Stimulated activated CD4-positive, alpha-beta T cell treated with anti-CD3 and anti-CD28 coated beads, Interleukin-2, amount 100 ng/mL, for 24 hours (primary cell): ENCODE measurements at places on chromosomes 13 and 19.
A peak's percentile ranks its signal among the peaks of the same experiment; 100 is the strongest.

DNA sequence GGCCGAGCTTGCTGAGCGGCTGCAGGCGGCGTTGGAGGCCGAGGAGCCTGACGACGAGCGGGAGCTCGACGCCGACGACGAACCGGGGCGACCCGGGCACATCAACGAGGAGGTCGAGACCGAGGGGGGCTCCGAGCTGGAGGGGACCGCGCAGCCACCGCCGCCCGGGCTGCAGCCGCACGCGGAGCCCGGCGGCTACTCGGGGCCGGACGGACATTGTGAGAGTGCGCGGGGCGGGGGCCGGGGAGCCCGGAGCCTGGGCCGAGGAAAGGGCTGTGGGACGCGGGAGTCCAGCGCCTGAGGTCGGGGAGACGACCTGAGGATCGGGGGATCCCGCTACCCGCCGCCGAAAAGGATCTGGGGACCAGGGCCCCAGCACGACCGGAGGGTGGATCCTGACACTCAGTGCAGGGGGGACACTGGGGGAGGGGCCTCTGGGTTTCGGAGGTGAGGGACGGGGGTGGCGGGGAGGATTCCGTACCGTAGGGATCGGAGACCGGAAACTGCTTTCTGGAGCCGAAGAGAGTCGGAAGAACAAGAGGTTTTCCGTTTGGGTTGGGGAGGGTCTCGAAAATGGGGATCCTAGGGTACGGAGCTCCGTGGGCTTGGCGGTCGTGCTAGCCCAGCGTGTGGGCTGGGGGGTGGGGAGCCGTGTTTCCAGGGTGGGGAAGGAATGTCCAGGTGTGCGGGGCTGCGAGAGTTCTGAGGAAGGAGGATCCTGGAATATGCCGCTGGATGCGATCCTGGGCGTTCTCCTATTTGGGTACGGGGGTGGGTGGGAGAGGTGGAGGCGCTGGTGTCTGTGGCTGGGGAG lies 616 bp downstream of the HNRNPUL1 start:
- peak; percentile 78 for DNase-seq

DNA sequence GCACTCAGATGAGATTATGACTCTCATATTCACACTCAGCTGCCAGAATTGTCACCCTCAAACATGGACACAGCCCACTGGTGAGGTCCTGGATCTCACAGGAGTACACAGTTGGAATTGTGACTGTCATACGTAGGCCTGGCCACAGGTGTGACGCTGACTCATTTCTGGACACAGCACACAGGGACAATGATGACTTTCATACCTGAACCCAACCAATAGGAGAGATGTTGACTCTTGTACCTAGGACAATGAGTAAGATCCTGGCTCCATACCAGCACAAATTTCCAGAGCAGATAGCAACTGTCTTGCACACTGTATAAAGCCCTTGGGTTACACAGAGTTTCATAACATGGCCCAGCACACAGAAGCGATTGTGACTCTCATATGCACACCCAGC lies 46.4 kb downstream of the ZNF85 start:
- no peak for DNase-seq

DNA sequence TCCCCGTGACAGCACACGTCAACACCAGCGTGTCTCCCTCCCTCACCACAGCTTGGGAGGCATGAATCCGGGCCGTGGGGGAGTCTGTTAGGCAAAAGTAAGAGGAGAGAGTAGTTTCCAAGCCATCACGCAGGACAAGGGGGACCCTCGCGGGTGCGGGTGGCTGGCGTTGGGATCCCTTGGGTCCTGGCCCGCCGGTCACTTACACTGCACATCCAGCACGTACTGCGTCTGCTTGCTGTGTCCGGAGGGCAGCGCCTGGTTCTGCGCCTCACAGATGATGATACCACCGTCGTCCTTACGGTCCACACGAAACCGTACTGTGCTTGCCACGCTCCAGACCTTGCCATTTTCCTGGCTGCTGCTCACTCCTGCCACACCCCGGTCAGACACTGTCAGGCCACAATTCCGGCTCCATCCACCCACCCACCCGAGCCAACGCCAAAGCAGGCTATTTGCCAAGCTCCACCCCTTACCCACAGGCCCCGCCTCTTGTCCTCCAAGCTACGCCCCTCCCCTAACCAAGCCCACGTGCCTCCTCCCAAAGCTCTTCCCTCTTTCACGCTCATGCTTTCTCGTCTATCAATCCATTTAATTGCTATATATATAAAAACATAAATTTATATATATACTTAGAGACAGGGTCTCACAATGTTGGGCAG lies 6.6 kb upstream of the ZNF428 start:
- DNase-seq, result no peak

DNA sequence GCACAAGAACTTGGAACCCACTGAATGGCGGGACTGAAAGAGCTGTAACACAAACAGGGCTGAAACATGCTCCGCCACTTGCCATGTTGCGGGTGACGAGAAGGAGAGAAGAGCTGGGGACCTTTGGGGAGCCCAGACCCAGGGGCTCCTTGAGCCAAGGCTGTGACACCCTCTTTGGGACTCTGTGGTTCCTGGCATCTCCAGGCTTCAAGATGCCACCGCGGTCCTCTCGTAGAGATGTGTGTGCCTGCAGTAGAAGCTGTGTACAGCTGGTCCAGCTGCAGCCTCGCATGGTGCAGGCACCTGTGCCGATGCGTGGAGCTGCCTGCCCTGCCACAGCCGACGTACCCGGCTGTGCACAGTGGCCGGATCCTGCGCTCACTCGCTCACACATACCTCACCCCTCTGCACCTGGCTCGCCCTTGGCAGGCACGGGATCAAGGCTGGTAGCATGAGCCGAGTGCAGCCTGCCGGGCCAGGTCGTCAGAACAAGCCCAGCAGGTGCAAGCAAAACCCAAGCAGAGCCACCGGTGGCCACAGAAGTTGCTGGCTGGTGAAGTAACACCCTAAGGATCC lies 1385.8 kb downstream of the PCDH9 start:
- DNase-seq, result no peak

- DNase-seq, result peak; percentile 90
Observed at GRCh38 chr19:34041925-34042521, 130.3 kb upstream of the LSM14A start.

DNA sequence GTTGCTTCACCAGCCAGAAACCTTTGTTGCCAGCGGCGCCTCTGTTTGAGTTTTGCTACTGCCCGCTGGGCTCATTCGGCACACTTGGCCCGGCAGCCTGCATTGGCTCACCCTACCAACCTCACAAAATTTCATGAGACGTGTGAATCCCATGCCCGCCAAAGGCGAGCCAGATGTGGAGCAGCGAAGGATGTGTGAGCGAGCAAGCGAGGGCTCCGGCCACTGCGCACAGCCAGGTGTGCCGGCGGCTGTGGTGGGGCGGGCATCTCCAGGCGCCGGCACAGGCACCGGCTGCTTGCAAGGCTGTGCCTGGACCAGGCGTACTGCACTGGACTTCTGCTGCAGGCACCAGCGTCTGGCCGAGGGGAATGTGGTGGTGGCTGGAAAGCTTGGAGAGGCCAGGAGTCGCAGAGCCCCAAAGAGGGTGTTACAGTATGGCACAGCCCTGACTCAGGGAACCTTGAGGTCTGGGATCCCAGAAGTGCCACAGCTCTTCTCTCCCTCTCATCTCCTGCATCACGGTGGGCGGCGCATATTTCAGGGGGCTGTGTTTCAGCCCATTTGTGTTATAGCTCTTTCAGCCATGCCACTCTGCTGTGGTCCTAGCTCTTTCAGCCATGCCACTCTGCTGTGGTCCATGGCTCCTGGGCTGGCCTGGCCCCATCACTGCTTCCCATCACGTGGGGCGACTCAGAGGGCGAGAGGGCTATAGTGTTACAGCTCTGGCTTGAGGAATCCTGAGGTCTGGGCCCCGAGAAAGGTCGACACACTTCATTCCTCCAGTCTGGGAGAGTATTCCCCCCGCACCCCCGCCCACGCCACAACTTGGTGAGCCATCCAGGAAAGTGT lies 592.0 kb upstream of the SLITRK5 start:
- no peak for DNase-seq

- DNase-seq, result no peak
Observed at GRCh38 chr19:8340341-8341096, 2.5 kb downstream of the KANK3 start.

- DNase-seq, result no peak
Observed at GRCh38 chr13:81138353-81138980, 797.5 kb upstream of the SPRY2 start.

DNA sequence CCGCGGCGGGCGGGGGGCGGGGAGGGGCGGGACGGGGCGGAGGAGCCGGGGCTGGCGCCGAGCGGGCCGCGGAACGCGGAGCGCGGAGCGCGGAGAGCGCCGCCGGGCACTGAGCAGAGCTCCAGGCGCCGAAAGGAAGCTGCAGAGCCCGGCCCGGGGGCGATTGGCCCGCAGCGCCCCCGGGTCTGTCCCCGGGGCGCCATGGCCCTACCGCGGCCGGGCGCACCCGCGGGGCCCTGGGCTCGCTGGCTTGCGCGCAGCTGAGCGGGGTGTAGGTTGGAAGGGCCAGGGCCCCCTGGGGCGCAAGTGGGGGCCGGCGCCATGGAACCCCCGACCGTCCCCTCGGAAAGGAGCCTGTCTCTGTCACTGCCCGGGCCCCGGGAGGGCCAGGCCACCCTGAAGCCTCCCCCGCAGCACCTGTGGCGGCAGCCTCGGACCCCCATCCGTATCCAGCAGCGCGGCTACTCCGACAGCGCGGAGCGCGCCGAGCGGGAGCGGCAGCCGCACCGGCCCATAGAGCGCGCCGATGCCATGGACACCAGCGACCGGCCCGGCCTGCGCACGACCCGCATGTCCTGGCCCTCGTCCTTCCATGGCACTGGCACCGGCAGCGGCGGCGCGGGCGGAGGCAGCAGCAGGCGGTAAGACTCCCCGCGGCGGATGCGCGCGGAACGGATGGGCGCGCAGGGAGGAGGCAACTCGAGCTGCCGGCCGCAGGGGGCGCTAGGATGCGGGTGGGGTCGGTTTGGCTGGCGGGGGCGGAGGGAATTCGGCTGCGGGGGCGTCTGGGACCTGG lies at the start of gene PDE4A:
TSS of gene PDE4A (plus strand) at position 95 of the 796 bp plus-strand sequence. CDS start at position 322, 227 bp downstream.
- peak; percentile 56 for DNase-seq

- no peak for DNase-seq
Observed at GRCh38 chr13:50290186-50290585, 274.9 kb downstream of the KCNRG start.

DNA sequence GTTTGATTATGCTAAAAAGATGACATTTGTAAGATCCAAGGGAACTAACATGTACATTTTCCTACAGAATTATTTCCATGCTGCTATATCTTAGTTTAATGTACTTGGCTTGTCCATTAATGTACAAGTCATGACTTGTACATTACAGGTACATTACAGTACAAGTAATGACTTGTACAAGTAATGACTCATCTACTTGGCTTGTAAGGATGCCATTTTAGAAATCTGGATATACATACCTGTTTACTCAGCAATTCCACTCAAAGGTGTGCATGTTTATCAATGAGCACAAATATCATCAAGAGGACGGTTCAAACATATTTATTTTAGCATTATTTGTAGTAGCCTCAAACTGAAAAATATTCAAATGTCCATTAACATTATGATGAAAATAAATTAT lies 87.0 kb upstream of the TRPC4 start:
- no peak for DNase-seq

DNA sequence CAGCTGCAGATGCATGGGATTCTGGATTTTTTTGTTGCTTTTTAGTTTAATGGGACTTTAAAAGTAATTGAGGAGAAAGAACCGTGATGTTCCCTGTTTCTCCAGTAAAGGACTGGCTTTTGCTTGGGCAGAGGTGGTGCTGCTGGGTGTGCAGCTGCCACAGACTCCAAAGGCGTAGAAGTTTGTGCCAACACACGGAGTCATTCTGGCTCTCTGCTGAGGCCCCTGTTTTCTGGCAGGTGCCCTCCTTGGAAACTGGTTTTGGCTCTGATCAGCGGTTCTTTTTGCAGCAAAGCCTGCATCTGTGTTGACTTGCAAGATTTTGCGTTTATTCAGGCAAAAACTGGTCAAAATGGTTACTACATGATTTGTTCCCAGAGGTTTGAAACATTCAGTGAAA lies 16.0 kb upstream of the QTRT1 start:
- DNase-seq, result no peak

DNA sequence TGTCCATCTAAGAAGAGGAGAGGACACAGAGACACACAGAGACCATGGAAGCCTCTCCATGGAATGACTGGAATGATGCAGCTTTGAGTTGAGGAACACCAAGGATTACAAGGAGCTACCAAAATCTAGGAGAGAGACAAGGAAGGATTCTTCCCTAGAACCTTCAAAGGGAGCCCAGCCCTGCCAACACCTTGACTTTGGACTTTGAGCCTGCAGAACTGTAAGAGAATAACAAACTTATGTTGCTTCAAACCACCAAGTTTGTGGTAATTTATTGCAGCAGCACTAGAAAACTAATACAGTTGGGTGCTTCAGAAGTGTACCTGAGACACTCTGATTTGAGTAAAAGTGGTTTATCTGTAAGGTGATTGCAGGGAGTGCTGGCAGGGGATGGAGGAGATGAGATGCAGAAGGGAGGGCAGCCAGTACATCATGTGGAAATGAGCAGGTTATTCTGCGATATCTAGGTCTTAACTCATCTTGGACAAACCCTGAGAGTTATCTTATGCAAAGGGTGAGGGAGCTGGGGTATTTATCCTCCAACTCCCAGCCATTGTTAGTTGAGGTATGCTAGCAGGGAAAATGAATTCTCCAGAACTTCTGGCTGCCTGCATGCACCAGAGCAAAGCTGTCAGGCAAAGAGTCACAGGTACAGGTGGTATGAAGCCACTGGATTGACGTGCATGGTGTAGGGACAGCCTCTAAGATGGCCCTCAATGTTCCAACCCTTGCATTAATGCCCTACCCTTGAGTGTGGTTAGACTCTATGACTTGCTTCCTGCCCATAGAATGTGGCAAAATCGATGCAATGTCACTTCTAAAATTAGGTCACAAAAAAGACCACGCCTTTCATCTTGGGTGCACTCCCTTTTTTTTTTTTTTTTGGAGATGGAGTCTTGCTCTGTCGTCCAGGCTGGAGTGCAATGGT lies 31.3 kb upstream of the ADGRL1 start:
- DNase-seq, result no peak

DNA sequence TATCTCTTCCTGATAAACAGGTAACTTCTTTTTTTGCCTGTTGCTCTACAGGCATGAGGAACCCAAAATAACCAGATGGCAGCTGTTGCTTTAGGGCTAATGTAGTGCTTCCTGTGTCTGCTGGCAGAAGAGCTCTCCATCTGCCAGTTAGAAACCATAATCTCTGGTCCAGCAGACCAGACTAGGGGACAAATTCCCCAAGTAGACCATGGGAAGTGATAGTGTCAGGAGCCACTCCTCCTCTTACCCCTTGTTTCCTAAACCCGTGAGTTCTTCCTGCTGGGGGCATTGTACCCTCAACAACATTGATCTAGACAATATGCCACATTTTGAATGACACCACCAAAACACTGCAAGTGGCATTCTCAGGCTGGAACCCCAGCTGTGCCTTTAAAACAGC lies 135.9 kb downstream of the DLEU7 start:
- DNase-seq, result no peak

- DNase-seq, result no peak
Observed at GRCh38 chr19:33798681-33799111, 2.0 kb downstream of the KCTD15 start.
